Hematopoietic multipotent progenitor cell treated with erythropoietin and hydrocortisone succinate and interleukin-3 and kit ligand, for 17 days (in vitro differentiated cells): ENCODE measurements at places on chromosomes 4 and X.
A peak's percentile ranks its signal among the peaks of the same experiment; 100 is the strongest.

DNA sequence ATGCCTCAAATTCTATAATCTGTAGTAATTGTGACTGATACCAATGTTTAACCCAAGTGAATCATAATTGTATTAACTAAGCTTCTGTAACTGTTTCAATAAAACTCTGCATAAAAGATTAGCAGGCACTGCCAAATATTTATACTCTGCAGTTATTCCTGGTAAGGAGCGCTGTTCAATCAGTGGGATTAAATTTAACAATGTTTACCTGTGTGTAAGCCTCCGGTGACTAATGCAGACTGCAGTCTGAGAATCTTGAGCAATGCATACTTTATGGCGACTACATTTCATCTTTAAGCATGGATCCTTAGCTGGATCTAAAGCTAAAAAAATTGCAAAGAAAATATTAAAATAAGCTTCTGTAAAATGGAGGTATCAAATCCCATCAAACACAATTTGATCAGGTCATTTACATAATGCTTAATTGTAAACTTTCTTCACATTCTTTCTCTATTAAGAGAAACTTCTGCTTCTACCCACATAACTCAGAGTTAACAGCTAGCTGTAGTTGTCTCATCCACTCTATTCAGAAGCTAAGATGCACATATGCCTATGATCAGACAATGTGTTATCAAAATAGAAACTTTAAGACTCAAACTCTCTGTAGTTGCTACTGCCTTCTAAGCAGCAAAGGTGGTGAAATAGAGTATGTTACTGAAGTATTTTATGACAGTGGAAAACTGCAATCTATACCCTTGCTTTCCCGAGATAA, 234.0 kb downstream of the SPOCK3 start:
- DNase-seq: no peak

DNA sequence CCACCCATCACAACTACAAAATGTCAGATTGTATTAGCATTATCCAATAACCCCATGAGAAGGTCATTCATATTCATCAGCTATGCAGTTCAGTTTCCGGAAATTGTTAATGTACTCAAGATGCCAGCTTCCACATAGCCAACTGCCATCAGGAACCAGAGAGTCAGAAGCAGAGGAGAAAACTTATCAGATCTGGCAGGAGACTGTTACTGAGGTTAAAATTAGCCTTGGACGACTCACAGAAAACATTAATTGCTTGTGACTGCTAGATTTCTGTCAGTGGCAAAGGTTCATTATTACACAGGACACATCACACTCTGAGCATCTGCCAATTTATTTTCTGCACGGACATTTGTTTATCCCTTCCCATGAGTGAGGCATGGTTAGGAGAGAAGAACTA, 352.8 kb downstream of the DHRSX start:
- DNase-seq: no peak

DNA sequence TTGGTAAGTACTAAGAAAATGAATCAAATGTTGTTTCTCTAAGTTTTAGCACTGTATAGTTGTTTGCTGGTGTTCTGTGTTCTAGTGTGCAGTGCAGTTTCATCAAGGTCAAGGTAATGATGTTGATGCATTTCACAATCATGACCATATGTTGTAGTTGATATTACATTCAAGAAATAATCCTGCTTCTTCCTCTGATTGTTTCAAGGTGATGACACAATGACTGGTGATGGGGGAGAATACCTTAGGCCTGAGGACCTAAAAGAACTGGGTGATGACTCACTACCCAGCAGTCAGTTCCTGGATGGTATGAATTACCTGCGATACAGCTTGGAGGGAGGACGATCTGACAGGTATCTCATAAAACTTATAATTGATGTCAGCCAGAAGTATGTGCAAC, 261.6 kb downstream of the ANK2 start:
- DNase-seq: no peak

- DNase-seq: no peak
Observed at GRCh38 chr4:48380583-48381167, 39.3 kb downstream of the SLAIN2 start.

DNA sequence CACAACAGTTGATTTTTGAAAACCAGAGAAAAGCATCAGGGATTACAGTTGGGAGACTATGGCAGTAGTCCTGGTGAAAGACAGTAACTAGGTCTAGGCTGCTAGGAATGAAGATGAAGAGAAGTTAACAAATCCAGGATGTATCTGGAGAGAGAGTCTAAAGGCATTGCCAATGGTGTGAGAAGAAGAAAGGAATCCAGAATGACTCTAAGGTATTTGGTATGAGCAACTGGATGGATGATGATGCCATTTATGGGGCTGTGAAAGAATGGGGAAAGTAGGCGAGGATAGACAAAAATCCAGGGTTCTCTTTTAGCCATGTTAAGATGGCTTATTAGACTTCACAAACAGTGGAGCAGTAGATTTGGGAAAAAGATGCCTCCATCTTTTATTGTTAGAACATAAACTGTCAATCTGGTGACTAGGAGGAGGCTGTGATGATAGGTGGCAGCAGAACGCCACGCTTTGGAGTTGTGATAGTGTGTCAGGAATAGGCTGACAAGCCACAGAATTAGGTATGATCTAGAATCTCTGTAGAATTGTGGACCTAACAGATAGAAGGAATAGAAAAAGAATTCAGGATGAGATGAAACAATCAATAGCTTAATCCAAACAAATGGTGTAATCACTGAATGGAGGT, 27.3 kb upstream of the JADE1 start:
- peak; percentile 39 for DNase-seq
